ENCODE measurements at places on chromosomes 6 and 20.
A peak's percentile ranks its signal among the peaks of the same experiment; 100 is the strongest.

DNA sequence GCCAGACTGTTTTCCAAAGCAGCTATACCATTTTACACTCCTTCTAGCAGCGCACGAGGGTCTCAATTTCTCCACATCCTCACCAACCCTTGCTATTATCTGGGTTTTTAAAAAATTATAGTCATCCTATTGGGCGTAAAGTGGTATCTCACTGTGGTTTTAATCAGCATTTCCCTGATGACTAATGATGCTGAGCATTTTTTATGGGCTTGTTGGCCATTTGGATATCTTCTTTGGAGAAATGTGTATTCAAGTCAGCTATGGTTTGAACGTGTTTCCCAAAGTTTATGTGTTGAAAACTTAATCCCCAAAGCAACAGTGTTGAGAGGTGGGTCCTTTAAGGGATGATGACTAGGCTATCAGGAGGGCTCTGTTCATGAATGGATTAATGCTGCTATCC is 6.7 kb downstream of the MCUR1 start:
- DNase-seq, result no peak

DNA sequence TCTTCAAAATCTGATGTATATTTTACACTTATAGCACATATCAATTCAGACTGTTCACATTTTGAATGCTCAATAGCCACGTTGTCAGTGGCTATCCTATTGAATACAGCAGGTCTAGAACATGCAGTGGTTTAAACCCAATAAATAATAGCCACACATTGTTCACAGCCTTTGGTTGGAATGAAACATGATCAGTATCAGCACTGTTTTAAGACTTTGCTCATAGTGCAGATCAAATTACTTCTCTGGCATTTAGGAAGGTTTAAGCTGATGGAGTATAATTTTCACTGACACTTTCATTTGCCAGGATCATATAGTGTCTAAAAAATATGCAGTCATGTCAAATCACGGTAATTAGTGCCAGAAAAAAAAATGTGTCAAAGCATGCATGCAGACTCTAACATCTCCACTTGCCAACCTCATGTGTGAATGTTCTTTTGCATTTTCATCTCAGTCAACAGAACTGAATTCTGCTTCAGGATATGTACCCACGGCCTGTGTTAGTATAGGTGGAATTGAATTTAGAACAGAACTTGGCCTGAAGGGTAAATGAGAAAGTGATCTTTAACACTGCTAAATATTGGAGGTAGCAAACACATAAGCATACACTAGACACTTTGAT is 184.1 kb downstream of the SLC24A3 start:
- no peak for DNase-seq

- DNase-seq, result peak; percentile 31
These were observed 7.4 kb upstream of the BPIFA3 start for GRCh38 chr20:33209789-33210188.

GRCh38 chr6:48535582-48536009 is 424.6 kb upstream of the PTCHD4 start:
- no peak for DNase-seq

DNA sequence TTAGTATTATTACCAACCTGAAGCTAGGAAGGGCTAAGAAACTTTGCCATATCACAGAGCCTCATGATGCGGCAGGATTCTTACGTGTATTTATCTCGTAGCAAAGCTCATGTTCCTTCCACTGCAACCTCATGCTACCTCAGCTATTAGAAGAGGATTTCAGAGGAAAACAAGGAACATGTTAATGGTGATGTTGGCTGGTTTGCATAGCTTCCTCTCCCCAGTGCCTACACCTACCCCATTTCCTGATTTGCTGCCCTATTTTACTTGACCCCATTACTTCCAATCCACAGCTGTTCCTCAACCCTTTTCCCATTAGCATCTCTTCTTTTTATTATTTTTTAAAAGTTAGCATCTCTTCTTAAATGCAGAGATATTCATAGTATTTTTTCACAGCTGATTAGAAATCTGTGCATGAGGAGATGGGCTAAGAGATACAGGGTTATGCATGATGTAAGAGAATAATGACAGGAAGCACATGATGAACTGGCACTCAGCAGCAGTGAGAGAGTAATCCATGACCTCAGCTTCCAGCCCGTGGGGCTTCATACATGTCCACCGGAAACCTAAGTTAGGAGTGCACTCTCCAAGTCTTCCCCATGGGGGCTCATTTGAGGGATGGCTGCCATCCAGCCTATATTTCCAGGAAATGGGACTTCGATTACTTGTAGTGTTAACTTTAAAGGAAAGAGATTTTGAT is 106.1 kb upstream of the ASF1A start:
- DNase-seq, result no peak

DNA sequence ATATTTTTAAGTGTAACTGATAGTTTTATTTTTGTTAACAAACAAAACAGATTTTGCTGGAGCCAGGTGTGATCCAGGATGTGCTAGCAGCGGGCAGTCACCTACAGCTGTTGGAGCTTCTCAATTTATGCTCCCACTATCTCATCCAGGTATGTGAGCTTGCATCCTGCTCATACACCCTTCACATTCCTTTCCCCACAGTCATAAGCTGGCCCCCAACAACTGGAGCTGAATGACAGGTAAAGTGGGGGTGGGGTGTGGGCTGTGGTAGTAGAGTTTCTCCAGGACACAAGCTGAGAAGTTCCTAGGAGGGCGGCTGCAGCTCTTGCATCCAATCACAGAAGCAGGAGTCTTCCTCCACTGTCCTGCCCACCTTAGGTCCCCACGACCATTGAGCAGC is 140.1 kb downstream of the KLHL32 start:
- DNase-seq, result no peak
